ENCODE measurements at places on chromosomes 6 and 20. TPM values are rescaled to one million over a fixed set of nuclear protein-coding genes. Genes with fewer than 3 reads are reported as not detected.

GRCh38 chr6:125957391-125957693, 772 bp downstream of the HINT3 start:
- no peak for DNase-seq

DNA sequence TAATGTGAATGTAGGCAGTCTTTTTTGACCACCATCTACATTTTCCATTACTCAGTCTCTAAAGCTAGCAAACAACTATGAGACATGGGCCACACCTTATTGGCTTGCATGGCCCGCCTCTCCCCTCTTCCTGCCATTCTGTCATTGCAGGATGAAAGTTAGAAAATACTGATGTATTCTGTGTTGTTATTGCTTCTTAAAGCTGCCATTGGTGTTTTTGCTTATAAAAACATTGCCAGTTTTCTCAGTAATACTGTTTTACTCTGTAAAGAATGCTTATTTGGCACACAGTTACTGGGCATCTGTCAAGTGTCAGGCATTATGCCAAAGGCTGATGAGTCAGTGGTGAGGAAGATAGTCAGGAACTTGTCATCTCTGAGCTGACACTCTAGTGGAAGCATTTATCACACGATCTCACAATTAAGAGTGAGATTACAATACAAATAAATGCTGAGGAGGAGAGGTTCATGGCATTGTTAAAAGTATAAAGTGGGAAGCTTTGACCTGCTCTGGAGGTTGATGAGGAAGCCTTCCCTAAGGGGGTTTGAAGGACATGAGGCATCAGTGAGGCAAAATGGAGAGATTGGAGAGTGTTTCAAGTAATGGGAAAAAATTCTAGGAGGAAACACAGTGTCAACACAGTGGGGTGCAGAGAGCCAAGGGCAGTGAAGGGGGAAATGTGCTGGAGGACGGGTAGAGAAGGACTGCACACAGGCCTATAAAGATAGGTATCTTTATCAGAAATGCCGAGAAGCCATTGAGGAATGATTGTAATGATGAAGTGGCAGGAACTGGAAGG, 14.7 kb downstream of the KLHL32 start:
- DNase-seq = peak; percentile 27

DNA sequence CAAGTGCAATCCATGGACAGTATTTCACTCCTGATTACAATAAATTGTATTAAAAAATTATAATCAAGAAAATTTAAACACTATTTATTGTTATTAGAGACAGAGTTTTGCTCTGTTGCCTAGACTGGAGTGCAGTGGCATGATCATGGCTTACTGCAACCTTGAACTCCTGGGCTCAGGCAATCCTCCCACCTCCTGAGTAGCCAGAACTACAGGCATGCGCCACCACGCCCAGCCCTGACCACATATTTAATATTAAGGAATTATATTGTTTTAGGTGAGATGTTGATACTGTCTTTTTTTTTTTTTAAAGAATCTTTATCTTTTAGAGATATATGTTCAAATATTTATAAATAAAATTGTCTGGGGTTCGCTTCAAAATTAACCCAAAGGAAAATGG, 14.6 kb downstream of the LCA5 start:
- DNase-seq = no peak

DNA sequence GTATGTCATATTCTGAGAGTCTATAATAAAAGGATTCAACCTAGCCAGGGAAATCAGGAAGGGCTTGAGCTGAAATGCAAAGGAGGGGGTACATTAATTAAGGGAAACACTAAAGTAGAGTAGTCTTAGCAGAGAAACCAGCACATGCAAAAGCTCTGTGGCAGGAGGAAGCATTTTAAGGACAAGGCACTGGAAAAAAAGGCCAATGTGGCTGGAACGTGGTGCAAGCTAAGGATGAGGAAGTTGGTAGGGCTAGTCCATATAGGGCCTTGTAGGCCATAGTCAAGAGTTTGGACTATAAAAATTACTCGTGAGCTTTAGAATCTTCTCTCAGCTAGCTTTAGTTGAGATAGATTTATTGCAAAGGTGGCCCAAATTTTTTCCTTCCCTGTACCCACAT, 75.2 kb upstream of the TOP1 start:
- DNase-seq = no peak

XKR7 gene
- total RNA-seq = 0.16 TPM

GRCh38 chr6:53811082-53811481, 16.3 kb downstream of the LRRC1 start:
- peak; percentile 77 for DNase-seq

DNA sequence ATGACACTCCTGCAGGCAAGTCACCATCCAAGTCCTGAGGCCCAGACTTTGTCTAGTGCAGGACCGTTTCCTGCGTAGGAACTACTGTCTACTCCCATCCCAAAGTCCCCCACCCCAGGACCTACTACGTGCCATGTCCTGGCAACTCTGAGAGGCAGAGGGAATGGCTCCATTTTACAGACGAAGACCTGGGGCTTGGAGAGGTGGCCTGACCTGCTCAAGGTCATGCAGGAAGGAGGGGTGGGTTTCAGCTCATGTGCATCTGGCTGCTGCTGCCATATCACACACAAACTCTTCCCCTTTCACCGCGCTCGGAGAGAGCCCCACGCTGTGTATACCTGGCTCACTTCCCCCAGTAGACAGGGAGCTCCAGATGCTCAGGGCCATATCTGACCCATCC, 1.2 kb upstream of the NOL4L start:
- DNase-seq = no peak

HLA-DQA2 gene
- total RNA-seq = 5.7 TPM

DNA sequence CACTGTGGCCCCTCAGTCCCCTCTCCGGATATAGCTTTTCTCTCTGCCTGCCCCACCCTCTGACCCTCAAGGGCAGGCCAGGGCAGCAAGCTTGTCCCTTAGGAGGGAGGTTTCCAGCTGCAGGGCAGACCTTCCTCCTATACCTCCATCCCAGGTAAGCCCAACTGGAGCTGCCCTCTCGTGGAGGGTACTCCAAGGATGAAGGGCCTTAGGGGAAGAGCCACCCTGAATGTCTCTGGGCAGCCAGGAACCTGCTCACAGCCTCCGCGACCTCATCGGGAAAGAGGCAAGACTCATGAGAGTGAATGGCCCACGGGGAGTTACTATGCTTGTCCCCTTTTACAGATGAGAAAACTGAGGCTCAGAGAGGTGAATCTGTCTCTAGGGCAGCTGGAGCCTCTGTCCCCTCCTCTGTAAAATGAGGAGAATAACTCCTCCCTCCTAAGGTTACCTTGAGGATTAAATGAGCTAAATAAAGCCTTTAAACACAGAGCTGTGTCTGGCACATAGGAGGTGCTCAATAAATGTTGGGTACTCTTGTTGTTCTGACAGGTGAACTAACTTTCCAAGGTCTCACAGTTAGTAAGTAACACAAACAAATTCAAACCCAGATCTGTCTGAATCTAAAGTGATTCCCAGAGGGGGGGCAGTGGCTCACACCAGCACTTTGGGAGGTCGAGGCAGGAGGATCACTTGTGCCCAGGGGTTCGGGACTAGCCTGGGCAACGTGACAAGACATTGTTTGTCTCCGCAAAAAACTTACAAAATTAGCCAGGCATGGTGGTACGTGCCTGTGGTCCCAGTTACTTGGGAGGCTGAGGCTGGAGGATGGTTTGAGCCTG, 12.1 kb downstream of the SRXN1 start:
- DNase-seq = no peak

GRCh38 chr6:43780941-43781928, 11.2 kb downstream of the VEGFA start:
- no peak for DNase-seq

DNA sequence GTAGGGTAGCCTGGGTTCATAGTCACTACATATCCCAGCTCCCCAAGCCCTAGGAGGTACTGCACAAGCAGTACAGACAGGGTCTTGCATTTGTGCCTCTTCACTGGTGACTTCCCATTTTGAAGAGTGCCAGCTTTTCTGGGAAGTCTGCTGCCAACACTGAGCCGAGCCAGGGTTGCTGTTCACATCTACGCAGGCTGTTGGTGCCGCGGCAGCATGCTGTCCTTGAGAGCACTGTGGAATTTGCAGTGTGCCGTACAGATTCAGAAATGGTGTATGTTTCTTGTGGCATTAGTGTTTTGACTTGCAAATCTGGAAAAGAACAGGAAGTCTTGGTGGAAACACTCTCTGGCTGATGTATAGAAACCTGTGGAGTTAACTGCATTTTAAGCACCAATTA, 67.5 kb downstream of the JARID2 start:
- DNase-seq = no peak

NFATC2 gene
- 7.3 TPM for total RNA-seq

DNA sequence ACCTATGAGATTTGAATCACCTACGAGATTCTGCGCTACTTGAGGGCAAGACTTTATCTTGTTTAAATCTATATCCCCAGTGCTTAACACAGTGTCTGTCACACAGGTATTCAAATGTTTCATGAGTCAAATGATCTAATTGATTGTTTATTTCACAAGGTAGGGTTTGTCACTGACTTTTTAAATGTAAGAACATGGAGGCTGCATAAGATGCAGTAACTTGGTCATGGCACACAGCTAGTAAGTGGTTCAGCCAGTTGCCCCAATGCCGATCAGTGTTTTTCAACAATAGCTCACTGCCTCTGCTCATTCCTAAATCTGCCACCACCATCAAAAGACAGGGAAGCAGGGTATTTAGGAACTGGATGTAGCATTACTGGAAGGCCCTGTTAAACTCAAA, 42.4 kb upstream of the LRRC1 start:
- DNase-seq = no peak

DNA sequence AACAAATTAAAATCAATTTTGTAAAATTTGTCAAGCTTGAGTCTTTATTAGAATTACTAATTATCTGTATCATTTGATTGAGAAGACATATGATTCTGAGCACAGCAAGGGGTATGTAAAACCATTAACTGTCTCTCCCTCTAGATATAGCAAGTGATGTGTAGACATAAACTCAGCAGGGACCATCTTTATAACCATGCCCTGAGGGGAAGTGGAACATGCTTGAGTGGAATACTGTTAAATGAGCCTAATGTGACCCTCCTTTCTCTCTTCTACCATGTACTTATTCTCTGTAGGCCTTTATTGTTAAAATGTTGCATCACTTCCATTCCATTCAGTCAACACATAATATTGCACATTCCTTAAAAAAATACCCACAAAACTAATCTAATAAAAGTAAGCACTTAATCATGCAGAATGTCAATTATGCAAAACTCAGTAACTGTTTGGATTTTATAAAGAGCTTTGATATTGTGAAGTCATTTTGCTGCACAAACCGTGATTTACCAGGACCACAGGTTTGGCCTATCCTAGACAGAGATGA, 896.6 kb upstream of the MANEA start:
- DNase-seq = no peak

DNA sequence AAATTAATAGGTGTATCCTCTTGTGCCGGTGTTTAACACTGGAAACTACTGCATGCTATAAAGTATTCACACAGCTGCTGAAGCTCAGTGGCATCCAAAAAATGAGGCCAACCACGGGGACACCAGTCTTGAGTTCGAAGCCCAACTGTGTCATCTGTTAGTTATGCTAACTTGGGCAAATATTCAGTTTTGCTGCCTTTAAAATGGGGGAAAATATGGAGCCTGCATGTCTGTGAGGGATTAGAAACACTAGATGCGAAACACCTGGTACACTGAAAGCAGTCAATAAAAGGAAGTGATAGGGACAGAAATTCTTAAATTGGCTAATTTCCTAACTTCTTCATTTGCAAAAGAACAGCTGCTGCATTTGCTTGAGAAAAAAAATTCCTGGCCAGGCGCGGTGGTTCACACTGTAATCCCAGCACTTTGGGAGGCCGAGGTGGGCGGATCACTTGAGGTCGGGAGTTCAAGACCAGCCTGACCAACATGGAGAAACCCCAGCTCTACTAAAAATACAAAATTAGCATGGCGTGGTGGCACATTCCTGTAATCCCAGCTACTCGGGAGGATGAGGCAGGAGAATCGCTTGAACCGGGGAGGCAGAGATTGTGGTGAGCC, 36.6 kb upstream of the MLIP start:
- no peak for DNase-seq

SLC22A23 gene
- 85.7 TPM for total RNA-seq

GRCh38 chr6:150202934-150203333, 60.1 kb downstream of the PPP1R14C start:
- no peak for DNase-seq

- DNase-seq = peak; percentile 79
Measured at GRCh38 chr6:36662827-36663256, 15.7 kb upstream of the CDKN1A start.

- no peak for DNase-seq
Measured at GRCh38 chr6:166667796-166668610, 41.0 kb upstream of the RPS6KA2 start.

GRCh38 chr20:23995905-23996666, 7.5 kb upstream of the GGTLC1 start:
- peak; percentile 54 for DNase-seq

AIF1 gene
- 20.7 TPM for total RNA-seq

DNA sequence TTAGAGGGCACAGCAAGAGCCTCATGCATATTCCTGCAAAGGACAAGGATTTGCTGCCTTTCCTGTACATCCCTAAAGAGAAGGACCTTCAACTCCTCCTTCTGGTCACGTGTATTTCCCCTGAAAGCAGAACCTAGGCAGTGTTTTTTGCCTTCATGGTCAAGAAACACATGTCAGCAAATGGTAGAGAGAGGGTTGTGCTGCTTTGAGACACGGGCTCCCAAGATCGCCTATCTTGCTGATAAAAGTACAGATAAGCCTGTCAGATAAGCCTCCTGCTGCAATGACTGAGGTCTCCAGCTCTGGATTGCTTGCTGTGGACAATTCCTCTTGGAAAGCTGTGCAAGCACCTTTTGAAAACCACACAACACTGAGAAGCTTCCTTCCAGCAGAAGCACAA, 580.8 kb downstream of the CBLN4 start:
- DNase-seq = no peak

DNA sequence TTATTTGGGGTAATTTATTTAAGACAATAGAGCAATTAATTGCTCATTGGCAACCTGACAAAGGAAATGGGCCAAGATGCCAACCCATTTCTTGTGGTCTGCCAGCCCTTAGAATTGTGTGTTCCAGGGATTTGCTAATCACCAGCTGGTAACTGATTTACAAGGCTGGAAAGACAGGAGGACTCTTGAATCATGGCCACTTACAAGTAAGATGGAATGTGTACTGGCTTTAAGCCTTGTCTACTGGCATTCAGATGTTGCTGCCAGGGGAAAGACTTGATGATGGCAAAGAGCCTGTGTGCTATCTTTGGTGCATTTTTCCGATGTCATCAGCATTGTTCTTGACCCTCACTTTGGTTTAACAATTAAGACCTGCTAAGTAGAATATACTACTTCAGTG, 91.0 kb downstream of the BCKDHB start:
- no peak for DNase-seq

- DNase-seq = no peak
Measured at GRCh38 chr6:142302421-142303175, 791 bp downstream of the ADGRG6 start.

EYS gene
- total RNA-seq = 0.64 TPM

- DNase-seq = no peak
Measured at GRCh38 chr6:45386501-45386900, 8.8 kb upstream of the SUPT3H start.

OPN5 gene
- not detected for total RNA-seq

GRCh38 chr20:33871362-33871761, 60.2 kb downstream of the CHMP4B start:
- DNase-seq = peak; percentile 53

SLC35D3 gene
- total RNA-seq = 0.15 TPM
